ENCODE measurements at places on chromosomes 16 and 17. TPM values are rescaled to one million over a fixed set of nuclear protein-coding genes. Genes with fewer than 3 reads are reported as not detected.

DNA sequence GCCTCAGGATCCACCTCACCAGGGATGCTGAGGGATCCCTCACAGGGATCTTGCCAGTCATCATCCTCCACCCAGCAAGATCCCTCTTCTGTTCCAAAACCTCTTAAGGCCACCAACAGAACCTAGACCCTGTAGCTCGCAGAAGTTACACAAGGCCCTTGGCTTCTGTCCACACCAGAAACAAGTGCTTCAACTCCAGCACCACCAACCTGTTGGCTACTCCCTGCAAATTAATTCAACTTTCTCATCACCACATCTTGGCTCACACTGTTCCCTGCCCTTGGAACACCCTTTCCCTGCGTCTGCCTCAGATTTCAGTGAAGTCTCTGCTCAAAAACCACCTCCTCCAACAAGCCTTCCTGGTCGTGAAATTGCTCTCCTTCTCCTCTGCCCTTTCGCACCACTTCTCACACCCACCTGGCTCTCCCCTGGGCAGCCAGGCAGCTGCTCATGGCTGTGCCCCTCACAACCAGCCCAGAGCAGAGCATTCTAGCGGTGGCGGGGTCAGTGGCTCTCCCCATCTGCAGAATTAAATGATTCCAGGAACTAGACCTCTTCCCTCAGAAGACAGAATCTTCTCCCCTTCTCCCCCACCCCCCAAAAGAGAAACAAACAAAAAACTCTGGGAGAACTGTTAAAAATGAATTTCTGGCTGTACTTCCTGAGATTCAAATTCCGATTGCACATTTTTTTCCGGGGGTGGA, 1.8 kb downstream of the PLLP start:
- no peak for DNase-seq

GRCh38 chr16:25161753-25162367, 50.3 kb downstream of the LCMT1 start:
- no peak for DNase-seq

- DNase-seq, result no peak
Observed at GRCh38 chr17:76274112-76274956, 9.2 kb downstream of the UBALD2 start.

DNA sequence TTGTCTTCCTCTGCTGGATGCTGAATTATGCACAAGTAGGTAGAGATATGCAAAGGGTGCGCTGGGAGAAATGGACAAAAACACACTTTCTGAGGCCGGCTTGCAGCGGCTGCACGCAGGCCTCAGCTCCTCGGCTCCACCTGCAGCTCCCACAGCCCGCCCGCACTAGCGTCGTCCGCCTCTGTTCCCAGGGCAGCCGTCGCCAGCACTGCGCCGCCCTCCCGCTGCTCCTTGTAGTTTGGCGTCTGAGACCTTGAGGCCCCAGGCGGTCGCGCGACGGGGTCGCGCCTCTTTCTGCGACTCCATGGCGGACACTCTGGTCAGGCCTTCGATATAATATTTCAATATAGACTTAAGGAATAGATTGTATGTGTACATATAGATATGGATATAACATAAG, 24.8 kb downstream of the SLFN12 start:
- no peak for DNase-seq

- DNase-seq, result no peak
Observed at GRCh38 chr16:58999762-59000161, 265.6 kb upstream of the GOT2 start.

DNA sequence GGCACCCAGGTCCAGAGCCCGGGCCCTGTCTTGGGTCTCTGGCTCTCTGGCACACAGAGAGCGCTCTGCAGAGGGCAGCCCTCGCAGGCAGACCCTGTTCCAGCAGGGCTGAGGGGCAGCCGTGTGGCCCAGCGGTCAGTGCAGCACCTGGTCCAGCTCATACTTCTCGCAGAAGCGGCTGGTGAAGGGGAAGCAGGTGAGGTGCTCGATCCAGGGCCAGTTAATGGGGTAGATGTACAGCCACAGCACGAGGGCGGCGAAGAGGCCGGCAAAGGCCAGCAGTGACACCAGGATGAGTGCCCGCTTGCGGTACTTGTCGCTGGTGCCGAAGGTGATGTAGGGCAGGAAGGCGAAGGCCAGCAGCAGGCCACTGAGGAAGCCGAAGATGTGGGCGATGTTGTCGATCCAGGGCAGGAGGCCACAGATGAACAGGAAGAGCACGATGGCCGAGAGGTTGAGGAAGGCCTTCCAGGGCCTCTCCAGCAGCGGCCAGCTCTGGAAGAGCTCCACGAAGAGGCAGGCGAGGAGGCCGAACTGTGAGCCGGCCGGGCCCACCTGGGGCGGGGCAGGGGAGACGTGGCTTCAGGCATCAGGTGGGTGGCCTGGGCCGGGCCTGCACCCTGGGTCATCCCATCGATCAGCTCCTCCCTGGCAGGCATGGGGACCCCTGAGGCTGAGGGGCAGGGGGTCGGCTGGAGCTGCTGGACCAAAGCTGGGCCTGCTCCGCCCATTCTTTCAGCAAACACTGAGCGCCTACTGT, 4.3 kb downstream of the AANAT start:
- DNase-seq, result no peak

- no peak for DNase-seq
Observed at GRCh38 chr17:60744355-60744966, 66.8 kb downstream of the BCAS3 start.

- no peak for DNase-seq
Observed at GRCh38 chr17:56973520-56973919, 4.4 kb upstream of the SCPEP1 start.

C16orf96 gene
- 0.10 TPM for total RNA-seq

AXIN1 gene
- 9.7 TPM for total RNA-seq

OR1F1 gene
- total RNA-seq, result not detected

Measured in heart right ventricle (tissue), 16 donors.